ENCODE measurements at places on chromosomes 16 and 17. TPM values are rescaled to one million over a fixed set of nuclear protein-coding genes. Genes with fewer than 3 reads are reported as not detected.

The ERBB2 gene
- total RNA-seq, result 6.6 TPM

The TEX2 gene
- 19.2 TPM for total RNA-seq

The KRT40 gene
- not detected for total RNA-seq

The PDIA2 gene
- total RNA-seq, result not detected

The NDUFAF8 gene
- total RNA-seq, result 34.2 TPM

All from naive thymus-derived CD4-positive, alpha-beta T cell (primary cell).